ENCODE measurements at places on chromosomes 7 and 10.

- no peak for DNase-seq
These were observed 91.5 kb downstream of the CTTNBP2 start for GRCh38 chr7:117781707-117782106.

DNA sequence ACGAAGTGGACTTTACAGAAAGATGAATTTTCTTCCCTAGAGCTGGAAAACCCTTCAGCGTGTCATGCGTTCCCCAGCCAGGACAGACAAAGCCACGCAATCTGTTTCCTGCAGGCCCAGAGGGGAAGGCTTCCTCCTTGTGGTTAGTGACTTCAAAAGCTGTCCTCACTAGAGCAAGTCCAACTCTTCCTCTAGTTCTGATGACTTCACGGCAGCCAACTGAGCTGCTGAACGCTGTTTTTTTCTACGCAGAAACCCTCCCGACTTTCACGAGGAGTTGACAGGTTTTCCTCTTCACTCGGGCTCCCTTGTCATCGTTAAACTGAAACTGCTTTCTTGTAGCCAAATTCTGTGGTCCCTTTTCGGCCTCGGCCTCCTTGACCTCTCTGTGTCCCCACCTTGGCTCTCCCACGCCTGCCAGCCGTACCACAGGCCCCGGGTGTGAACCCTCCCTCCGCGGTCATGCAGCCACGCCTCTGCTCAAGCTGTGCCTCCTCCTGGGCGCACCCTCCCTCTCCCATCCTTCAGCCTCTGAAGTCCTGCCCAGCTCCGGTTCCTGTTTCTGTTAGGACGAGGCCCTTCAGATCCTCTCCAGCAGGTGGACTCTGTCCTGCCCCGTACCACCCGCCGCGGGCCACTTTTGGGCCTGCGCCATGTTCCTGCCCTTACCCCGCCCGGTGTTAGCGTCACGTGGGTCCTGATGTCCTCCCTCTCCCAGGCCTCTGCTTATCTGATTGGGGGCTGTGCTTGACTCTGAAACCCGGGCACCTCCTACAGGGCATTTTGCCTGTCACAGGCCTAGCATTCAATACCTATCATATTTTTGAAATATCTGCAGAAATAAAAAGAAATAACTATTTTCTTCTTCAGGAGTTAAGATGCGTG lies 39.3 kb downstream of the CUX1 start:
- DNase-seq = no peak

GRCh38 chr7:112226701-112227276 lies 20.3 kb downstream of the ZNF277 start:
- DNase-seq = no peak

DNA sequence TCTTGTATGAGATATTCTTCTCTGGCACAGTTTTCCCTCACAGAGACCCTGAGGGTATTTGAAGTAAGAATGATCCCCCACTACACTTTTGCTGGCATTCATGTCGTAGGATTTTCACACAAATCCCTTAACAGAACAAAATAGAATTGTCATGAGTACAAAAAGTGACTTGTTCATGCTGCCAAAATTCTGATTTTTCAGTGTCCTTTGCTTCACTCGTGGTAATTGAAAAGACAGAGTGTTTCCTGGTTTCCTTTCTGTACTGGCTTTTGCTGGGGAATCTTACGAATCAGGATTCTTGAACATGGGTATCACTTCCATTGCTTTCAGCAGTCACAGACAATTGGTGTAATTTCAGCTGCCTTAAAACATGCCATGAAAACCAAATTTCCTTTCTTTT lies 756.3 kb downstream of the REEP3 start:
- DNase-seq = no peak

DNA sequence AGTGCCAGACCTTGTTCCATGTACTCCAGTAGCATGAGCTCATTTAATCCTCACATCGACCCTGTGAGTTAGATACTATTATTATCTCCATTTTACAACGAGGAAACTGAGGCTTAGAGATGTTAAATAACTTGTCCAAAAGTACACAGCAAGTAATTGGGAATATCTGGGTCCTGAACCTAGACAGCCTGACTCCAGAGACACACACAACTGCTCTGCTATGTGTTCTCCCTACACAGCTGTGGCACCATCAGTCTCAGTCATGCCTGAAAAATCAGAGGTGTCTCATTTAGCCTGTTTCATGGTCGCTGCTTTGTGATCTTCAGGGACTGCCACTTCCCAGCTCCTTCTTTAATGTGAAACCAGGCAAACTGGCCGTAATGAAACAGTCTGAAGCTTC lies 56.5 kb downstream of the COL1A2 start:
- DNase-seq = no peak

DNA sequence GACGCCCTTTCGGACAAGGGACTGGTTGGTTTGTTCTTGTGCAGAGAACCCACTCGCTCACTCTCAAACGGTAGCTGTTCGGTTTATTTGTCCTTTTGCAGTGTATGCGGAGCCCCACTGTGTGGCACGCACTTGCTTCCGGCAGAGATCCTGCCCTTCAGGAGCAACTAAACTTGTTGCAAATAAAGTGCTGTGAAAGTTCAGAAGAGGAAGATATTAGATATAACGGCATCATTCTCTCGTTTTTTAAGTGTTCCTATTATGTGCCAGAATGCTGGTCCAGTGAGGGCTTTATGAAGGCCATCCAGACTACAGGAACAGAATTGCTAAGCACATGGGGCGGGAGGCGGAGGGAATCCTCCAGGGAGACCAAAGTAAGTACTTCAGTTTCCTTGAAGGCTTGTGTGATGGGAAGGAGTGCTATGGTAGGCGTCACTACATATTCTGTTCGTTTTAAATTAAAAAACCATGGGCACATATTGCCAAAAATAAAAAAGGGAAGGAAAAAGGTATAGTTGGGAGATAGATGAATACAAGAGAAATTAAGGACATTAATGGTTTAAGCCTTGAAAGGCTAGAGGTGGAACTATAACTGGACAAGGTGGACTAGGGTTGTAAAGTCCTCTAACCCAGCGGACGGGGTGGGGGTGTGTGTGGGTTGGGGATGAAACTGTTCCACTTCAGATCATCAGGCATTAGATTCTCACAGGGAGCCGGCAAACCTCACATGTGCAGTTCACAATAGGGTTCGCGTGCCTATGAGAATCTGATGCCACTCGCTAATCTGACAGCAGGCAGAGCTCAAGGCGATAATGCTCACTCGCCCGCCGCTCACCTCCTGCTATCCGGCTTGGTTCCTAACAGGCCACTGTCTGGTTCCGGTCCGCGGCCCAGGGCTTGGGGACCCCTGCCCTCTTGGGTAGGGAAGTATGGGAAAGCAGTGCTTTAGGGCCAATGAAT lies 704 bp upstream of the ERLIN1 start:
- DNase-seq = no peak

- no peak for DNase-seq
These were observed 336.8 kb downstream of the TFEC start for GRCh38 chr7:115693779-115694178.

- DNase-seq = no peak
These were observed 125.7 kb downstream of the RGS10 start for GRCh38 chr10:119416855-119417254.

- no peak for DNase-seq
These were observed 31.7 kb downstream of the TRIM24 start for GRCh38 chr7:138491612-138492386.
